ENCODE measurements at places on chromosomes 16 and 17.

GRCh38 chr16:68065716-68066305 is 19.4 kb upstream of the NFATC3 start:
- DNase-seq = no peak

DNA sequence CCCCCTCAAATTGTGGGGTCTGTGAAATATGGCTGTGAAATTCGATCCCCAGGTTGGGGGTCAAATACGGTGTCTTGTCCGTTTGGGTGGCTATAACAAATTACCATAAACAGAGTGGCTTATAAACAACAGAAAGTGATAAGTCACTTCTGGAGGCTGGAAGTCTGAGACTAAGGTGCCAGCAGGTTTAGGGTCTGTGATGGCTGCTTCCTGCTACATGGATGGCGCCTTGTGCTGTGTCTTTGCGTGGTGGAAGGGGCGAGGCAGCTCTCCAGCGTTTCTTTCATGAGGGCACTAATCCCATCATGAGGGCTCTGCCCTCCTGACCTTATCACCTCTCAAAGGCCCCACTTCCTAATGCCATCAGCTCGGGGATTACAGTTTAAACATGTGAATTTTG is 120.0 kb downstream of the IRF8 start:
- no peak for DNase-seq

- peak; percentile 83 for DNase-seq
These were observed at the start of gene CHTF18 for GRCh38 chr16:788399-789126. CHTF18 (plus strand) TSS chr16:788620; CDS start chr16:788685, 65 bp downstream.

- no peak for DNase-seq
These were observed 1.0 kb downstream of the SLC46A1 start for GRCh38 chr17:28404812-28405570.

- DNase-seq = no peak
These were observed 12.7 kb downstream of the ENDOV start for GRCh38 chr17:80427366-80428282.

DNA sequence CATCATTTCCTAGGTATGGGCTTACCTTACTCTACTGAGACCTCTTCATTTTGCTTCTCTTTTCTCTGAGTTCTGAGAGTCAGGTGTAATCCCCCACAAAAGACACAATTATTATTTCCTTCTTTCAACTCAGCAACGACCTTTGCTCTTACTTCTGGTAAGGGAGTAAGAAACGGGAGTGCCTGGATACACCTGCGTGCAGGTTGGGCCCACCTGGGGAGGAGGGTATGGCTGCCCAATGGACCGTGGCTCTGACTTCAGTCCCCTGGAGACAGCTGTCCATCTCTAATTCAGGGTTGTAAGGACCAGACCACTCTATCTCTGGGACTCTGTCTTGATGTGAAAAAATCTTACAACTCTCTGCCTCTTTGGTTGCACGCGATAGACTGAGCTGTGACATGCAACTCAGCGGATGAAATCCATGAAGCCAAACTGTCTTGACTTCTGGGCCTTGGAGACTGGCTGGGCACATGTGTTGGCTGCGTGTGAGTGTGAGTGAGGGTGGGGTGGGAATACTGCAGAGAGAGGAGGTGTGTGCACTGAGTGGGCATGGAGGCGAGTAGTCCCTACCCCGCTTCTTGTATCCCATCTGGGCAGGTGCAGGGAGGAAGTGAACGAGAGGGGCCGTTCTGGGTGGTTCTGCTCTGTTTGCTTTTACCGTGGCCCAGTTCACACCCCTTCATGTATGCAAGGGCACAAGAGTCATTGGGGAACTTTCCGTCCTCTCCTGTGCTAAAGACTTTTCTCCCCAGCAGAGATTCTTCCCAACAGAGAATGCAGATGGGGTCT is 1.2 kb downstream of the TMEM238L start:
- DNase-seq = no peak

DNA sequence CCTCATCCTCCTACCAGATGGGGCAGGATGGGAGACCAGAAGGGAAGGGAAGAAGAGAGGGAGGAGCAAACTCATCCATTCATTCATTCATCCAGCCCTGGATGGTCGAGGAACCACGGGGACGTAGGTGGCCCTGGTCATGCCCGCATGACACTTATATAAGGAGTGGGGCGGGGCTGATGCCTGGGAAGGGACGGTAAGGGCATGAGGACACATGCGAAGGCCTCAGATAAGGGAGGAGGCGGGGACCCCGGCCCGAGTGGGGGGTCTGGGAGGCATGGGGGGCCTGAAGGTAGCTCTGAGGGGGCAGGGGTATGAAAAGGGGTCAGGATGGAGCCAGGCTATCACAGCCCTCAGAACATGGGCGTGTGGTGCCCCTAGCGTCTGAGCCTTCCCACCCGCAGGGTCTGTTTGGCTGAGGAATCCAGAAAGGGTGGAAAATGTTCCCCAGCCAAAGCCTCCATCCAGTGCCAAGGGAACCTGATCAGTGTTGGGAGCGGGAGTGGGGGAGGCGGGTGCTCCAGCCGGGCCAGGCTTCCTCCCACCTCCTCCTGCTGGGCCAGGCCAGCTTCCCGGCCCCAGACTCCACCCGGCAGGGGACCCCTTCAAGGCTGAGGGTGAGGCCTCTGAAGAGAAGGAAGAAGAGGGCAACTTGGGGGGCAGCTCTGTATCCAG is 17.6 kb upstream of the CD79B start:
- no peak for DNase-seq

DNA sequence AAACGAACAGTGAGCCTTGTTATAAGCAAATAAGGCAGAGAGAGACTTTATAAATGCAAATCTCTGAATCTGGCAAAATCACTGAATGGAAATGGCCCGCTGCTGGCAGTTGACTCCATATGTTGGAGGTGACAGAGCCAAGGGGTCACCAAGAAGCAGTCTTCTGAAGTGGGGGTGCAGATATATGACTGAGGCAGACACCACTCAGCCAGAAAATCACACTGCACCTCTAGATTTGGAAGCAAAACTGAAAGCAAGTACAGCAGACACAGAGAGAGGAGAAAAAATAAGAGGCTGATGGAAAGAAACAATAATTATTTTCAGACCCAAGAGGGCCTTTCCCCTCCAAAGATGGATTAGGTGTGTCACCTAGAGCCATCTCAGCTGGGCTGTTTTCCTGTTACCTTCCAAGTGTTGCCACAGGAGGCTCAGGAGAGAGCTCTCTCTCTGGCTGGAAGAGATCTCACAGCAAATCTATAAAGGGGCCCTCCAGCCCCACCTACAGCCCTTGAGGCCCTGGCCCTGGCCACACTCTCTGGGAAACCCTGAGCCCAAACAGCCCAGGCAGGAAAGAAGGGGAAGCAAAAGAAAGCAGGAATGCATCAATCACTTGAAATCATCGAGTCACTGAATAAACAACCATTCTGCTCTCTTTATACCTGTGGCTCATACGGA is 585.1 kb upstream of the PSMD7 start:
- DNase-seq = no peak

GRCh38 chr17:75262112-75262606 is 480 bp downstream of the MRPS7 start:
- DNase-seq = no peak

- no peak for DNase-seq
These were observed 19.7 kb downstream of the APPBP2 start for GRCh38 chr17:60506312-60506711.

GRCh38 chr17:50905460-50905803 is 39.3 kb upstream of the TOB1 start:
- DNase-seq = no peak

DNA sequence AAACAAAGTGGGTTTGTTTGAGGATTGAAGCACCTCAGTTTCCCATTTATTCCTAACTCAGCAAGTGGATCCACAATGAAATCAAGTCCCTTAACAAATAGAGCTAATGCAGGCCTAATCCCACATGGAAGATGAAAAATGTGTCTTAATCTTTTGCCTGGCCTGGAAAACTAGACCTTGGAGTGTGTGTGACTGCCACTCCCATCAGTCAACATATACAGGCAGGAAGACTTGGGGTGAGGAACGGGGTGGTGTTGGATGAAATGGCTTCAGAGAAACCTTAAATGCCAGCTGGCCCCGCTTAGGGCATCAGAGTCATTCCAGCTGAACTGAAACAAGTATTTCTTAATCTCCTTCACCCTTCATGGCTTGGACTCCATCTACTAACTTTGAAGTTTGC is 269.5 kb downstream of the MAF start:
- no peak for DNase-seq

GRCh38 chr17:31446195-31446967 is 54.9 kb downstream of the RAB11FIP4 start:
- no peak for DNase-seq

GRCh38 chr17:34609210-34609609 is 29.8 kb downstream of the TMEM132E start:
- no peak for DNase-seq

GRCh38 chr17:68705714-68706076 is 104.5 kb upstream of the FAM20A start:
- DNase-seq = no peak

DNA sequence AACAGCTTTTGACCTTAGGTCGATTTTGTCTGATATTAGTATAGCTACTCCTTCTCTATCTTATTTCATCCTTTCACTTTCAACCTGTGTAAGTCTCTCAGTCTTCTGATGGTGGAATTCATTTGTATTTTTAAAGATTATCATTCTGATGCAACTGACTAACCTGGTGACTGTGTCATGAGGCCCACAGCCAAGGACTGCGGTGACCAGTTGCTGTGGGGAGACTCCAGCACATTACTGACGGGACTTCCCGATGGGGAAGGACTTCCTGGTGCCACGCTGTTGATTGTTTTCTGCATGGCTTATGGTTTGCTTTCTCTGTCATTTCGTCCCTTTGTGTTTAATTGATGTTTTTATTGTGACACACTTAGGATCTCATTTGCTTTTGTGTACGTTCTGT is 34.2 kb downstream of the RMI2 start:
- no peak for DNase-seq

GRCh38 chr16:50265260-50265659 is 1.1 kb upstream of the ADCY7 start:
- DNase-seq = no peak

DNA sequence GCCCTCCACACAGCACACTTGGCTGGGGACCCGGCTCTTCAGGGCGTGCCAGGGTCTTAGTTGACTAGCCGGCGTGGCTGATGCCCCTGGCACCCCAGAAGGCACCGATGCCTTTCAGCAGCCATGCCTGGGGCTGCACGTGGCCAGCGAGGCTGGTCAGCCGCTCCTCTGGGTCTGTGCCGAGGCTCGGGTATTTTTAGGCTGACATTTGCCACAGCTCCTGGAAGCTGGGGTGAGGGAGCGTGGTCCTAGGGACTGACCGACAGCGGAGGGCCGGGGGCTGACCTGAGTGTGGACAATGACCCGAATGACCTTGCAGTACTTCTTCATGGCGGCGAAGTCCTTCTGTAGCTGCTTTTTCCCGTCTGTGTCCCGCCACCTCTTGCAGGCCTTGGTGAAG is 3.9 kb downstream of the RPL3L start:
- DNase-seq = no peak

DNA sequence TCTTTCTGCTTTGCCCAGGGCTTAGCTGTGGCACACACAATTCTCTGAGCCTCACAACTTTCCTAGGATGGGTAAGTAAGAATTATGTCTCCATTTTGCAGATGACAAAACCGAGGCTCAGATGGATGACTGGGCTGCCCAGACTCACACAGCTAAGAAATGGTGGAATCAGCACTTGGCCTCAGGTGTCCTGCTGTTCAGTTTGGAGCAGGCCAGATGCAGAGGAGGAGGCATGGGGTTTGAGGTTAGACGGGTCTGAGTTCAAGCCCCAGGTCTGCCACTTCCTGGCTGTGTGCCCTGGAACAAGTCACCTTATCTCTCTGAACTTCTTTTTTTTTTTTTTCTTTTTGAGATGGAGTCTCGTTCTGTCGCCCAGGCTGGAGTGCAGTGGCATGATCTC is 1.7 kb upstream of the MEOX1 start:
- no peak for DNase-seq

GRCh38 chr16:68710211-68710610 is 26.9 kb upstream of the CDH1 start:
- peak; percentile 69 for DNase-seq

GRCh38 chr17:279776-280175 is 72.8 kb downstream of the RPH3AL start:
- no peak for DNase-seq

- no peak for DNase-seq
These were observed 86.4 kb downstream of the FOXL1 start for GRCh38 chr16:86664522-86665318.

GRCh38 chr16:49527611-49528010 is 154.0 kb downstream of the C16orf78 start:
- no peak for DNase-seq

GRCh38 chr17:31508288-31509094 is 117.0 kb downstream of the RAB11FIP4 start:
- no peak for DNase-seq

GRCh38 chr17:51263006-51263405 is 2.7 kb downstream of the UTP18 start:
- DNase-seq = no peak

- DNase-seq = no peak
These were observed 28.8 kb downstream of the CCL4 start for GRCh38 chr17:36132421-36132831.

DNA sequence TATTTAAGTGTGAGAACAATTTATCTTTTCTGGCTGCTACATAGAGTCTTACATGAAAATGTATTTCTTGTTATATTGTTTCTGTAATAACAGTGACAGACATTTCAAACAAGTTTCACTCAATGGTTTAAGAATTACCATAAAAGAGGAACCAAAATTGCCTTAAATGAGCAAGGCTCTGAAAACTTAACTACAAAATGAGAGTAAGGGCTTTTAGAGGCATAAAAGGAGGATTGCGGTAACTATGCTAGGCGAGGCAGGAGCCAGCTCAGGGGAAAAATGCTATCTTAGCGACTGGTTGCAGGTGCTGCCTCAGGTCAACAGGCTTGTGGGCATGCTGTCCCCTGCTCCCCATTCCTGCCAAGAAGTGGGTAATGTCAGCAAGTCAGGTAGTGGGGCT is 81.7 kb upstream of the MSI2 start:
- DNase-seq = no peak

DNA sequence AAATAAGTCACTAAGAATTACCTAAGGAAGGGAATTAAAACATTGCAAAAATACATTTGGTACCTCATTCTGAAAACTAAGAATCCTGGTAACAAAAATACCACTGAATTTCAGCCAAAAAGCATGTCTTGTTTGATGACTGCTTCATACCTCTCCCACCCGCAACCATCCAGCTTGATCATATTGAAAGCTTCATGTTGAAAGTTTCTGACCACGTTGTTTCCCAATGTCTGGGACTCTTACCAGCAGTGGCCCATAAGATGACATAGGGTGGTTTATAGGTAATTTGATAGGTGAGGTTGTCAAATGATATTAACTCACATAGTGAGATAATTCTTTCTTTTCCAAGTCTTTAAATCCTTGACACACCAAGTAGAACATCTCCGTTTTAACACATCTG is 139.3 kb downstream of the CDH11 start:
- DNase-seq = no peak

GRCh38 chr16:81755915-81756614 is 23.0 kb upstream of the PLCG2 start:
- peak; percentile 49 for DNase-seq
